ENCODE measurements at places on chromosomes 3 and 15. TPM values are rescaled to one million over a fixed set of nuclear protein-coding genes. Genes with fewer than 3 reads are reported as not detected.

Gene COL7A1
- total RNA-seq, result 5.4 TPM

DNA sequence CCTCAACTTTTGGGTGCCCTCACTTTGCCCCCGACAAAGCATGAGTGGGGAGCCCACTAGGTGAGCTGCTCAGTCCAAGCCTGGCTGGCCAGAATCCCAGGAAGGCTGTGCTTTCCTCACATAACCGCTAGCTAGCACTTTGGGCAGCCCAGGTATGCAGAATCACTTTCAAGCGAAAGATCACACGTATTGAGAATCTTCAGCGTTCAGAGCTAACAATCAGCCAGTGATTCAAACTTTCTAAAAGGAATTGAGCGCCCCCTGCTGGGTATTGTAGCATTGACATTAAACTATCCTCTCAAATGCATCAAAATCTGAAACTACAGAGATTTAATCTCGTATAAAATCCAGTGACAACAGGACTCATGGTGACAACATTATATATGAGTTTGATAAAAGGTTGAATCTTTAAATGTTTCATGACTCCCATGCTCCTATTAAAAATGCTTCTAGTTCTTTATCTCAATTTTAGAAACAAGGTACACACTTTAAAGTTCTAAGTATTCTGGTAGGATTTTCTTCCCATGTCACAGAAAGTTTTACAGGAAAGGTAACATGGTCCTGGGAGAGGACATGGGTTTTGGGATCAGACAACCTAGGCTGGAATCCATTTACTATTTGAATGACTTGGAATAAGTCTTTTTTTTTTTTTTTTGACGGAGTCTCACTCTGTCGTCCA is 11.8 kb downstream of the ANAPC13 start:
- peak; percentile 69 for DNase-seq

Gene NKIRAS1
- total RNA-seq, result 11.9 TPM

GRCh38 chr3:5499404-5499803 is 311.9 kb downstream of the EDEM1 start:
- DNase-seq, result no peak

DNA sequence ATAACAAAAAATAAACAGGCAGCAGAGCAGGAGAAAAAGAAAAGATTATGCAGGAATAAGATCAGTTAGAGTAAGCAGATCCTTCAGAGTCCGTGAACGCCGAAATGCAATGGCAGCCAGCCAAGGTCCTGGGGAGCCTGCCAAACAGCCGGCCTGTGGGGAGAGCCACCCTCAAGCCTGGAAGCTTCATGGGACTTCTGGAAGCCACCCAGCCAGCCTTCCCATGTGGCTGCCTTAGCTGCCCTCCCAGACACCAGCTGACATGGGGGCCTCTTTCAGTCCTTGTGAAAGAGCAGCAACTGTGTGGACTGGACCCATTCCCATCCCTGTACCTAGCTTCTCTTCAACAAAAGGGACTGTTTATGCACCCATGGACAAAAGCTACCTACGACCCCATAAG is 64.9 kb upstream of the RAD18 start:
- peak; percentile 95 for DNase-seq

Gene CASR
- total RNA-seq, result not detected

GRCh38 chr3:66229931-66230330 is 9.1 kb downstream of the SLC25A26 start:
- no peak for DNase-seq
